ENCODE measurements at places on chromosomes 7 and 10.

DNA sequence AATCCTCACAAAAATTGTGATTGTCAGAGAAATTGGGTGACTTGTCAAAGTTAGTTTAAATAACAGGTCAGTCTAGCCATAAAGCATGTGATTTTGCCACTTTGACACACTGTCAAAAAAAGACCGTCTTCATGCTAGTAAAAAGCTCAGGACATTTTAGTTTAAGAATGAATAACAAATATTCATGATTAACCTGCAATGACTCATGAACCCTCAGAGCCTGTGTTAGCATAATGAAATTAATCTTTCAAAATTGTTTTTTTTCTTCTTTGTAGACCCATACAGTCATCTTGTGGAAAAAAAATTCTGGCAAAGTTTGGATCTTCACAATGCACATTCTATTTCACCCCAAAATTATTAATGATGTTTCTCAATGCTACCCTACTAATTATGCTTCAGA, 255.2 kb upstream of the POT1 start:
- no peak for DNase-seq

DNA sequence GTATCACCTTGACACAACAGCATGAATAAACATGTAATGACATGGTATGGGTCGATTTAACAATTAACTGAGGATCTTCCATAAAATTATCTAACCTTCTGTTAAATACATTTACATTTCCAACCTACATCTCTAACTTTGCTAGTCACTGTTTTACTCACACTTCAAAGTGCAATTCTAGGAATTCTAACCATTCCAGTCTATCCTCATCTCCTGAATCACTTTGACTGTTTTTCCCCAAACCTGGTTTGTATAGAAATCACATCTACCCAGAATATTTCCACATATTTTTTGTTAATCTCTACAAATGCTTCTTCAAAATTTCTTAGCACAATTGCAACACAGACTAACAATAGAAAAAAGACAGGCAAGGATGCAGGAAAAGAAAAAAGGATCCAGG, 6.2 kb downstream of the ABI1 start:
- no peak for DNase-seq

- no peak for DNase-seq
These were observed 20.1 kb upstream of the CYP3A5 start for GRCh38 chr7:99699946-99700345.

DNA sequence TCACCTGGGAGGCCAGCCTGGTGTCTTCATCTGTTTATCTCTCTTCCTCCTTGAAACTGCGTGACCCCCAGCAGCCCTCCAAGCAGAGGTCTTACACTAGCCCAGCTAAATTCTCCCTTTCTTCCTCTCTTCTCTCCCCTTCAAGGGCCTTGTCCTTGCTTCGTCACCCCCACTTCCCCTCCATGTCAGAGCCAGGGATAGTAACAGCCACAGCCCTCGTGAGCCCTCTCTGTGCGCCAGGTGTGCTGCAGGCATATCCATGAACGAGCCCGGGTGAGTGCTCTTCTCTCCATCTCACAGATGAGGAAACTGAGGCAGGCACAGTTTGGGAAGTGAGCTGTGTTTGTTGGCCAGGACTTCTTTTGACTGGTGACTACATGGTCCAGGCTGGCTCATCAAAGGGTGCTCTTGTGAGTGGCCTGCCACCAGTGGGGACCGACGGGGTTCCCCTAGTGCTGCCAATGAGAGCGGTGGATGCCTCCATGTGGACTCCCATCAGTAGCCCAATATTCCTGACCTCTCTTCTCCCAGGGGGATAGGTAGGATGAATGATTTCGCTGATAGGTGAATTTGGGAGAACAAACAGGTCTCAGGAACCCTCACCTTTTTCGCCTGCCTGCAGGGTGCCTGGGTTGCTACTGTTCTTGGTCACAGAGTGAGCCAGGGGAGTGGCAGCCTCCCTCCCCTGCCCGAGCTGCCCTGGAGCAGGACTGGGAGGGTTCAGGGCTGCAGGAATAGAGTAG, 38.1 kb downstream of the ADRA2A start:
- no peak for DNase-seq

- DNase-seq, result no peak
These were observed 152.4 kb downstream of the DGKI start for GRCh38 chr7:137694405-137694804.

- no peak for DNase-seq
These were observed 46.3 kb upstream of the ELFN1 start for GRCh38 chr7:1623810-1624209.

DNA sequence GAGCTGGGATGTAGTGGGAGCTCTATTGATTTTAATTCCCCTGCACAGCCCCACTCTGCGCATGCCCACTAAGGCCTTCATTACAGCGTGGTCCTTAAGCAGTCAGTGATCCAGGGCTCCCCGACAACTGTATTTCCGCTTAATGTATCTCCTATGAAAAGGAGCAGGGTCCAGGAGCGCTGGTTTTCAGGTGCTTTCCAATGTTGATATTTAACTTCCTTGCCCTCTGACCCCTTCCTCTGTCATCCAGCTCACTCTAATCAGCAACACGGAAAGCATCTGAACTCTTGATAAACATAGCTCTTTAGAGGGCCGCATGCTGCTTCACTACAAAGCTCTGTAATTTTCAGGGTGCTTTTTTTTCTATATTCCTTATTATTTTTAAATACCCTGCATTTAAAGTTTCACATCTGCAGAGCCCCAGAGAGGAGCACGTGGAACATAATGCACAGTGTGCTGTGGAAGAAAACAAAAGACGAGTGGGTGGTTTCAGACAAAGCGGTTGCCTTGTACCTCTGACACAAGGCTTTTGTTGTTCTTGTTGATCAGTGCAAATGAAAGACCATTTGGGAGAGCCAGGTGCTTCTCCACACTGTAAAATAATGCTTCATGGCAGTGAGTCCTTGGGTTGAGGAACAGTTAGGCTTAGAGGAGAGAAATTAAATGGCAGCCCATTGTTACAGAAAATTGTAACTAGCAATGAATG, 465.9 kb upstream of the CELF2 start:
- peak; percentile 87 for DNase-seq

GRCh38 chr10:554182-554848, 135.2 kb downstream of the DIP2C start:
- no peak for DNase-seq

- DNase-seq, result no peak
These were observed 115.6 kb downstream of the CDH23 start for GRCh38 chr10:71512312-71512711.

DNA sequence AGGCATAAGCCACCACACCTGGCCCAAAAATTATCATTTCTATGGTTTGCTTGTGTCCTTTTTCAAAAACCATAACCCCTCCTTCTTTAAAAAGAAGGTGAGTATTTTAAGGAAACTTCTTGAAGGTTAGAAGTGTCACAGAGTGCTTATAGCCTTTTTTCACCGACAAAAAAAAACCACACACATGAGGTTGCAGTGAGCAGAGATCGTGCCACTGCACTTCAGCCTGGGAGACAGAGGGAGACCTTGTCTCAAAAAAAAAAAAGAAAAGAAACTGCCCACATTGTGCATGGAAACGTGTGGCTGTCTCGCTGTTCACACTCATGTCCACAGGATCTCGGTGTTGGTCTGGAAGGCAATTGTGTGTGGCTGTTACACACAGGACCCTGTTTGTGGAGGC, 157.4 kb upstream of the PFKP start:
- no peak for DNase-seq

GRCh38 chr7:81158189-81158588, 239.3 kb upstream of the SEMA3C start:
- peak; percentile 43 for DNase-seq

DNA sequence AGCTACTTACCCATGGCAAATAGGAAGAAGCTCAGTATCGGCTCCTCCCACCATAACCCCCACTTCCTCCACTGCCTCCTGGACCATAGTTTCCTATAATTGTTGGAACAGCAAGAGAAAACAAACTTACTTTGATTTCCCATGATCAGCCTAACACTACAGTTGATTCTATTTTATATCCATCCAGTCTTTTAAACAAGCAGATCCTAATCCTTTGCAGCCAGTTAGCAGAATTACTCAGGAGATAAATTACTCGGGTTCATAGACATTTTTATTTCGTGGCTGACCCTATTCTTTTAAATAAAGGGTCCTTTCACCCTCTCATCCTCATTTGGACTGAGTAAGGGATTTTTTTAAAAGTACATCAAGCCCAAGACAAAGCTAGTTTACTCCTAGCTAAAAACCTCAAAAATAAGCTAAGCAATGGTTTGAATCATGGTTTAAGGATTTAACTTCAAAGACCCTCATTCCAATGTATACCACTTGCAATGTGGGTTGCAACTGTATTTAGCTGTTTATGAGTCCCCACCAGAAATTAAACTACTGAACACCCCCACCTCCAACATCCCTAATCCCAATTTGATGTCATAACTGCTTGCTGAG, 8.0 kb downstream of the HNRNPA2B1 start:
- no peak for DNase-seq

DNA sequence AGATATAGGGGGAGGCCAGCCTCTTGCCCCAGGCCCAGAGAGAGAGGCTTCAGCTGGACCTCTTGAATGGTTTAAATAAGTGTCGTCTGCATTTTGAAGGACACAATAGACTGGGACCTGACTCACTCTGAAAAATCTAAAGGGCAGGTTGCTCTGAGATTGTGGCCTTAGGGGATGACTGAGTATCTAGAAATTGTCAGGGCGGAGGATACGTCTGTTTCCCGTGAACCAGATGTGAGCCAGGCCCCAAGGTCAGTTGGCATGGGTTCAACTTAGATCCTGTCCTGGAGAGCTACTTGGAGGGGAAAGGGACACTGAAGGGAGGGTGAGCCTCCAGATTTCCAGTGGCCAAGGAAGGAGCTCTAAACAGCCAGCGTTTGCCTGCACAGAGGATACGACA, 110.2 kb downstream of the CHN2 start:
- no peak for DNase-seq

- DNase-seq, result no peak
These were observed 11.9 kb downstream of the NPTX2 start for GRCh38 chr7:98629001-98629431.

DNA sequence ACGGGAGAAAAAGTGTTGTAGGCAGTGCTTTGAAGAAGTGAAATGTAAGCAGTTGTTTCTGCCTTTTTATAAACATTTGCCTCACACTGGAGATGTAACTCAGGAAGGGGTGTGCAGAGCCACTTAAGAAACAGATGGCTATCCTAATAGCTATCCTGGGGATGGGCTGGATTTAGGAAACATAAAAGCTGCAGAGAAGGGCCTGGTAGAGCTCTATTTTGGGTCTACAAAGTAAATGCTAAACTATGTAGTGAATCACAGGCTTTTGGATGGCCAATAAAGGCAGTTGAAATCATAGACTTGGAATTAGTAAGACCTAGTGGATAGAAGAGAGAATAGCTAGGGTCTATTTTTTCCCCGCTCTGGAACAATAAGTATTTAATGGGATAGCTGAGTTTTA, 79.9 kb upstream of the AGR3 start:
- no peak for DNase-seq

- no peak for DNase-seq
These were observed at the start of gene LEP for GRCh38 chr7:128240696-128241386. LEP (plus strand) TSS chr7:128241278; CDS start chr7:128252019, 10,741 bp downstream.

DNA sequence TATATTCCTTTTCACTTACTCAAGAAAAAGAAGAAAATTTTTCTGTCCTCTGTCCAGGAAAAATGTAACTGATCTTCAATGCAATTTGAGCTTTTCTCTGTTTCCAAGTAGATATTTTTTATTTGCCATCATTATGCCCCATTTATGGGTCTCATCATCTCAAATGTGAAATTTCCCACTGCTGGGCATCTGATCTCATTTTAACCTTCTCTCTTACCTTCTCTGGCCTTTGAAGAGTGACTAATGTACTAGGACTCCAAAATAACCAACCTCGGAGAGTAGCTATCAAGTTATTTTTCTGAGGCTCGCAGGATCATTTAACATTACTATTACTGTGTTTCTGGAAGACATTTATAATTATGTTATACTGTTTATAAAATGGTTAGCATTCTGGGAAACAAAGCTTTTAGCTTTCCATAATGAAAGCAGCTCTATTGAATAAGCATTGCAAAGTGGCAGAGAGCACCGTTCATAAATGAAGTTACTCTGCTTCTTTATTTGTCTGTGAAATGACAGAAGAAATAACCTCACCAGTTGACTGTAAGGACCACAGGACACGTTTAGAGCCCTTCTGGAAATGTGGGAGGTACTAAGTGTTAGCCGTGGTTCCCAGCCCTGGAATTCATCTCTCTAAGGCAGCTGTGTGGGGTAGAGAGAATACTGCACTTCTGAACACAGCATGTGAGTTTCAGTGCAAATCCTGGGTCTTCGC, 33.3 kb upstream of the NMT2 start:
- DNase-seq, result no peak

DNA sequence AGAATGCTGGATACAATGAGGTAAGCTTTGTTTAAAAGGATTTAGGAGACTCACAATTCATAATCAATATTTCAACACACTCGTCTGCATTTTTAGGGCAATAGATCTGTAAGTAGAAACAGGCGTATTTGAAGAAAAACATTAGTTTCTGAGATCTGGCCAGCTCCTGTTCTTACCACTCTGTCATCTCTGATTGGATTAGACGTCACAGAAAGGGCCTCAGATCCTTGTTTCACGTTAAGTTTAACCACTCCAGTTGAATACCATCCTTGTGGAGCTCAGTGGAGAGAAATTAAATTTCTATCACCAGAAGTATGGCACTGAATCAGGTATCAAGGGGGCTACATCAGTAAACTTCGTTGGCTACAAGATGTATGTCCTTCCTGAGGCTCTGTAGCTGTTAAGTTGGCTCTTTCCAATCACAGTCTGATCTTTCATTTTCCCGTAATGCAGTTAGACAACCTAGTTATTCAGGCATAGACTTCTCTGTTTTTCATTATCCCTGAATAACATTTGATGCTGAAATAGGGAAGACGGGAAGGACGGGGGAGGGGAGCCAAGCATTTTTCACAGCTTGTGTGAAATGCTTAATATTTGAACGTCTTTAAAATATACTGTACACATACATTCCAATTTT, 659.2 kb upstream of the GALNT17 start:
- DNase-seq, result no peak

DNA sequence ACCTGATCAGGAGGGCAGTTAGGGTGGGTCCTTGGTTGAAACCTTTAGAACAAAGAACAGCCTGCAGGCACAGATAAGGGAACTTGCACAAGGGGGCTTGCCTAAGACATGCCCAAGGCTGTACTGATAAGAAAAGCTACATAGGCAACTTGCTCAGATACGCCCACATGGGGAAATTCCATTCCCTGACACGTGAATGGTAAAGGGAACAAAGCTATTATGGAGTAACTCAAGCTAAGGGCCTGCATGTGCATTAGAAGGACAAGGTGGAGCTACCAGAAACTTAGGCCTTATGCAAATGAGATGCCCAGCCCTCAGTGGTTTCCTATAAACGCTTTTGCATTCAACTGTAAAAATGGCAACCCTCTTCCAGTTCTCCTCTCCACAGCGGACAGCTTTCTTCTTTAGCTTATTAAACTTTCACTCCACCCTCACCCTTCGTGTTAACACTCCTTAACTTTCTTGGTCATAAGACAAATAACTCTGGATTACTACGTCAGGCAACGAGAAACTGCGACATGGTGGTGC, 1192.1 kb upstream of the CELF2 start:
- no peak for DNase-seq

DNA sequence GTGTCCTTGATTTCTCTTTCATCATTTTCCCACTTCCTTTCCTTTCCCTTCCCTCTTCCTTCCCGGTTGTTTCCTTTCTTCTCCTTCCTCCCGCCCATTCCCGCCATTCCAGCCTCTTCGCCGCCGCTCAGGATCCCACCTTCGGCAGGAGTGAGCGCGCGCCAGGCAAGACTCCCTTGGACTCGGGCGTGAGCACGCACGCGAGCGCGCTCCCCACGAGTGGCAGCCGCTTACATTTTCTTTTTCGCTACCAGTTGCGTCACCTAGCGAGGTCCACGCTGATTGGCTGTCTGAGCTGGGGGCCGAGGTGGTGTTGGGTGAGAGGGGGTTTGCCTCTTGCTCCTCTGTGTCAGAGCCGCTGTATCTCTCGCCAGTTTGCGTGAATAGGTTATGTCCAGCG, 11.8 kb downstream of the ZAN start:
- DNase-seq, result no peak

Data from COR-L47 (cell line).